DMS153 (cell line): ENCODE measurements at places on chromosomes 3 and 15.

- DNase-seq: no peak
These were observed 18.4 kb downstream of the SPATA12 start for GRCh38 chr3:57078635-57079473.

- no peak for DNase-seq
These were observed 4.0 kb downstream of the CYP8B1 start for GRCh38 chr3:42871592-42872196.

DNA sequence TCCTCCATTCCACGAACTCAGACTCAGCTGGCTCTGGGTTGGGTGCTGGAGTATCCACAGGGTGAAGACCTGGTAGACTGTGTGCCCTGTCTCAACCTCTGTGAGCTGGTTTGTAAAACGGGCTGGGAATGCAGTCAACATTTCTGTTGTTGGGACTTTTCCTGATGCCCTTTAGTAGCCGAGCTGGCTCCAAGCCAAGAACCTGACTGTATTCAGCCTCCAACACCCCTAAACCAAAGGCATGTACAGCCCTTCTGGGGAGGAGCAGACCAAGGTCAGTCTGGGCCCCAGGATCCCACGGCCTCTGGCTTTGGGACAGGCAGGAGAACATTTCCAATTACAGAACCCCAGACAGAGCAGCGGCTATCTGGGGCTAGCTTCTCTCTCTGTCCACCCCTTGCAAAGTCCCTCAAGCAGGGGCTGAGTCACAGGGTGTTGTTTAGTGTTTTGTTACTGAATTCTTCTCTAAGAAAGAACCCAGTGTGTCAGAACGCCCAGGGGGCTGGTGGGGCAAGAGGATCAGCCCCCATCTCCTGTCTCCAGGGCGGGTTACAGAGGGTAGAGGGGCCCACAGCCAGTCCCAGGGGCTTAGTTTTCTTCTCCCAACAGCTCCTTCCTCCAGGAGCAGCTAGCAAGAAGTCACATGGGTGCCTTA is 56.8 kb upstream of the SLC6A6 start:
- no peak for DNase-seq

GRCh38 chr3:98240131-98240530 is 23.9 kb upstream of the OR5H6 start:
- no peak for DNase-seq

DNA sequence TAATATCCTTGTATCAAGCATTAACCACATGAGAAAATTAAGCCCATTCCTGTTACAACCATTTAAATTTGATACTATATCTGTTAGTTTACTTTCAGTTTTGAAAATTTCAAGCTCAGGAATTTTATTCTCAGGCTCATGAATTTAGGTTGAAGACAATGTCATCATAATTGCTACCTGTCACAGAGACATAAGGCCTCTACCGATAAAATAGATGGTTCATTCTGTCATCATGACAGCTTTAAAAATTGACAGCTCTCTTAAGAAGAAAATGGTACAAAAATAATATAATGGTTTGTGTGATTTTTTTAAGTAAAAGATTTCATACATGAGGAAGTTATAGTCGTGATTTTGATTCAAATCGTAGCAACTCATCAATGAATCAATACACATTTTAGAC is 1003.2 kb downstream of the ROBO1 start:
- DNase-seq: no peak

- DNase-seq: no peak
These were observed 121.5 kb downstream of the DNAJB8 start for GRCh38 chr3:128345196-128345595.

DNA sequence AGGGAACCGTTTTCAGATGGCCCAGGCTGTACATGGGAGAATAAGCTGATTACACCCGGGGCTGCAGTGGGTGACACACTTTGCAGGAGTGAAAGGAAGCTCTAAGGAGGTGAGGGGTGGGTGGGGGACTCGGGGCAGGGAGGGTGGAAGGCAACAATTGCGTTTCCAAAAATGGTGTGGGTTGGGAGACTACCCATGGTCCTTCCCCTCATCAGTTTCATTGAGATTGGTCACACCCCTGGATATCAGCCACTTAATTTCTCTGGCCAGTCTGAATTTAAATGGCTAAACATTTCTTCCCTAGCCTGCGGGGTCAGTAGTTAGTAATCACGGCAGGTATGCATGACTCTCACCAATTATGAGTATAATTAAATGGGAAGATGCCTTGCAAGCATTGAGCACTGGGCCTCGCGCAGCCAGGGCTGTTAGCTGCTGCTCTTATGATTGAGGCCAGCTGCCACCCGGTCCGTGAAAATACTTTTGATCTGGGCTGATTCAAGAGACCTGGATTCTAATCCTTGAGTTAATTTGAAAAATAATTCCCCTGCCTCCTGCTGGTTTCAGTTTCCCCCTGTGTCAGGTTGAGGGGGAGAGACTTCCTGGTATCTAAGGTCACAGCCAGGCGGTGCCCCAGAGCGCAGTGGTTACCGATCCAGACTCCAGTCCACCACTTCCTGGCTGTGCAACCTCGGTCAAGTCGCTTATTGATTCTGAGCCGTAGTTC is 23.3 kb downstream of the SLC6A6 start:
- no peak for DNase-seq

DNA sequence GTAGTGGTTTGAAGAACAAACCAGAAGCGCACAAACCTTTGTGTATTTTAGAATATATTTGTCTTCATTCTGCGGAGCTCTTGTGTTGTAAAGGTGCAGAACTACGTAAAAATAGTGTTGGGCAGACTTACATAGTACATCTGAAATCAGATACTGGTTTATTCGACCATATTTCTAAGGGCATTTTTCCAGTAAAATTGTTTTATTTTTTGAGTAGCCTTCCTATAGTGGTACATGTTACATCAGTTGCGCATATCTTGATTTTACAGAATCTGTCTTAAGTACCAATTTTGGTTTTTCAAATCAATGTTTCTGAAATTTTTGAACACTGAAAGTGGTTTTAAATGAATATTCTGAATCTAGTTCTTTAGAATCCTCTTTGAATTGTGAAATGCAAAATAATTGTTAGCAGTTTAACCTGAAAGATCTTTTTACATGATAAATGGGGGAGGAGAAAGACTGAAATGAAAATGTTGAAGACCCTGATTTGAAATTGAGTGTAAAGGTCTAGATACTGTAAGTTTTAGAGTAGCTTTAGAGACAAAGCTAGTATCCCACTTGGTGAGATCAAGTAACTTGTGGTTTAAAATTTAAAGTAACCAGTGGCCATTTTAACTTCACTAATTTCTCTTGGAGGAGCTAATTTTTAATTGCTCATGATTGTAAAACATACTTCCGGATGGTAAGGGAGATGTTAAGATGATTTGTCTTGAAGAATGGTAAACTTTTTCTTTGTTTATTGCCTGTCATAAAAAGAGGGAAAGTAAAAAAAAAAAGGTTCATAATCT is 15.5 kb upstream of the CHD2 start:
- no peak for DNase-seq

- no peak for DNase-seq
These were observed 554.0 kb downstream of the NSUN3 start for GRCh38 chr3:94616833-94617232.

DNA sequence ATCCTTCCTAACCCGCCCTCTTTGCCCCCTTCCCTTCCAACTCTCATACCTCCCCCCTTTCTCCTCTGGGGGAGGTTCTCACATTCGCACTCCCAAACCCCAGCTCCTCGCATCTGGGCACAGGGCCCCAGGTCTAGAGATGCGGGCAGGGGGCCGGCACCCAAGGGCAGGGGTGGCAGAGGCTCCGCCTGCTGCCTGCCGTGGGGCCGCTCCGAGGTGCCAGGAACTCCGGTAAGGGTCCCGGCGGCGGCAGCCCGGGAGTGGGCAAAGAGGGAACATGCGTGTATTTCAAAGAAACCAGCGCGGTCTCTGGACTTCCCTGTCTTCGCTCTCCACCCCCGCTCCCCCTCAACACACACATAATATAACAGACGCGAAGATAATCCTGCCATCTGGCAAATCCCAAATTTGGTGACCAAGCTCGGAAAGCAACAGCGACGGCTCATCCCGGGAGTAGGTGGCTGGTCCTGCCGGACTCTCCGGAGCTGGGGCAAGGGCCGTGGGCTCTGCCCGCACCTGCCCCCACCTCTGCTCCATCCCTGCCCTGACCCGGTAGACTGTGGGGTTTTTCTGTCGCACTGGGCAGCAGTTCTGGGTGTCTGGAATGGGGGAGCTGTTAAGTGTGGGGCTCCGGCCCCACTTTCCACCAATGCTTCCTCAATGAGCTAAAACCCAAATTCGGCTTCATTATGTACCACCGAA is 31.0 kb downstream of the NR2F2 start:
- DNase-seq: no peak

GRCh38 chr15:95249524-95249923 is 1018.2 kb downstream of the MCTP2 start:
- no peak for DNase-seq

DNA sequence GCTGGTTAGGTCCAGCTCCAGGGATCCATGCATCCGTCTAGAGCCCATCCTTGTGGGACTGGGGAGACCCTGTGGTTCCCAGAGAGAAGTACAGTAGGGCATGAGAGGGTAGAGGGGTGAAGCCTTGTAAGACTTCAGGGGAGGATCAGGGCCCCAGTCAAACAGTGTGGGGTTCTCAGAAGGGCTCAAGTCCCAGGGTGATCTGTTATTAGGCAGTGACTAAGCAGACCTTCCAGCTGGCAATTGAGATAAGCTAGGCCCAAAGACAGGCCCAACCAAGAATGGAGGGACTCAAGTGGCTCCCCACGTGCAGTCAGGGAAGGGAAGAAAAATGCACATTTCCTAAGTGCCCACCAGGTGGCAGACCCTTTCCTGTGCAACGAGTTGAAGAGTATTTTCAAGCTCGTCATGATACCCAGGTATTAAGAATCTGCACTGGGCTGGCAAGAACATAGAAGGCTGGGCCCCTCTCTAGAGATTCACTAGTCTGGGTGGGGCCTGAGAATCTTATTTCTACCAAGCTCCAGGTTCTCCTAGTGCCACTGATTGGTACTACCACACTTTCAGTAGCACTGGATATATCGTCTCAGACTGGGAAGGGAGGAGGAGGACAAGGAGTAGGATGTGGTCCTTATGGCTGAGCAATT is 240.8 kb downstream of the NR1D2 start:
- DNase-seq: no peak

- DNase-seq: no peak
These were observed 4.7 kb downstream of the ZIC1 start for GRCh38 chr3:147413686-147414389.

- DNase-seq: peak; percentile 6
These were observed 13.0 kb upstream of the MANF start for GRCh38 chr3:51371943-51372557.

- DNase-seq: no peak
These were observed 161.1 kb upstream of the BCL6 start for GRCh38 chr3:187906416-187906815.
